ENCODE measurements at places on chromosomes 7 and 10.

DNA sequence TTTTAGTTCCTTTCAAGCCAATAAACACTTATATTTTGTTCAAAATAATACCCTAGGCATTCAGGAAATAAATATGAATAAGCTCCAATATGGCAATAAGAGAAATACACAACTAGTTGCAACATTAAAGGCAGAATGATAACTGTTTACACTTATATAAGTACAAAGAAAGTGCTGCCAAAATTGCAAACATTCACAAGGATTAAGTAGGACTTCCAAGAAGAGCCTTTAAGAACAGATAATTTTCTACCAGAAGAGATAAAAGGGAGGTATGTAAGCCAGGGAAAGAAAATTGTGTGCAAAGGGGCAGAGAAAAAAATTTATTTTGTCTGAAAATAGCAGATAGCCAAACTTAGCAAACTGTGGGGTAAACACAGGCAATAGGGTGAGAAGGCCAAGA, 83.8 kb downstream of the CTNNA3 start:
- DNase-seq = no peak

DNA sequence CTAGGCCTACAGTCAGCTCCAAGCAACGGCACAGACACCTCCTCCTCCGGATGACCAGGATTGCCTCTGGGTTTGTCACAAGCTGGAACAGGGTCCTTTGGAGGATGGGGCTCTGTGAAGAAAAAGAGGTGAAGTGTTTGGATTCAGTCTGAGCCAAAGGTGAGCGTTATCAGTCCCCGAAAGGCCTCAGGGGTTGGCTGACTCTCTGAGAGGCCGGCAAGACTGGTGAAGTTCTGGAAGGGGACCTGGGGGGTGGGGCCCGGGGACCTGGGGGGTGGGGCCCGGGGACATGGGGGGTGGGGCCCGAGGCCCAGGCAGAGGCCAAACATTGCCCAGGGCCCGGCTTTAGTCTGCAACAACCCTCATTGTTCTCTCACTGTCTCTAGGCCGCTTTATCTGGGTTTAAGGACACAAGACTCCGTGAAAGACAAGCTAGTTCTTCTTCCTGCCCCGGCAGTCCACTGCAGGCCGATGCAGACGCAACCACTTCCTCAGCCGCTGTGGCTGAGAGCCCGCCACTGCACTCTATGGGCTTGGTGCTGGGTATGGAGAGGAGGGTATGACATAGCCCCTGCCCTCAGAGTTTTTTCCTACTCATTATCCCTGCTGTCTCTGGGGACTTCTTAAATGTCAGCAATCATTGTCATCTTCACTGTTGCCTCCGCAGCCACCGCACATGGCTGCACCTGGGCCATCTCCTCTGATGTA, 27.4 kb upstream of the PSAP start:
- DNase-seq = no peak

- no peak for DNase-seq
These were observed 29.1 kb downstream of the INPP5F start for GRCh38 chr10:119754936-119755335.

- DNase-seq = no peak
These were observed 12.2 kb downstream of the PANK1 start for GRCh38 chr10:89632824-89633223.

DNA sequence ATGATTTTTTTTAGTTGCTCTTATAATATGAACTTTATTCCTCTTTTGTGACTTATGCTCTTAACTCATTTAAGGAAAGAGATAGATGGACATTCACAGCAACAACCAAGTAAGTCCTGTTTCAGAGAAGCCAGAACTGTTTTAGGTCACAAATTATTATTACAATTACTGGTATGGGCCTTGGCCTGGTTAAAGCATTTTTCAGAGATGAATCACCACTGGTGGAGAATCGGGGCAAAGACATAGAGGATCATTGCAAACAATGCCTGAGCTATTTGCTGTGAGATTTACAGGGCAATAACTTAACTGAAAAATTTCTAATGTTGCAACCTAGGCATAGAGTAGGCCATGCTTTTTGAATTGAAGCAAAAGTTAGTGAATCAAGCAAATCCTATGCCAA, 138.0 kb upstream of the YAE1 start:
- peak; percentile 46 for DNase-seq

DNA sequence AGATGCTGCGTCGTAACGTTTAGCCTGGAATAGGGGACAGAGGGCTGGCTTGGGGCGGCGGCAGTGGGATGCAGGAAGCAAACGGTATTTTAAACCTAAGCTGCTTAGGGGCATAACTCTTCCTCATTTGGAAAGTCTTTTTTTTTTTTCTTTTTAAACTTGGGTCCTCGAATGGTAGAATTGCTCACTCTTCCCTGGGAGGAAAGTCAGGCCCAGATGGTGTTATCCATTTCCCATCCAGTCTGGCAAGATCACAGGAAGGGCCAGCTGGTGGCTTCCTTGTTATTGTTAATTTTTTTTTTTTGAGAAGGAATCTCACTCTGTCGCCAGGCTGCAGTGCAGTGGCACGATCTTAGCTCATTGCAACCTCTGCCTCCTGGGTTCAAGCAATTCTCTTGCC, 56.6 kb downstream of the TMEM209 start:
- no peak for DNase-seq

- no peak for DNase-seq
These were observed 35.4 kb upstream of the CFAP46 start for GRCh38 chr10:132977807-132978206.

GRCh38 chr10:91691981-91692380, 59.1 kb upstream of the PPP1R3C start:
- DNase-seq = peak; percentile 67

DNA sequence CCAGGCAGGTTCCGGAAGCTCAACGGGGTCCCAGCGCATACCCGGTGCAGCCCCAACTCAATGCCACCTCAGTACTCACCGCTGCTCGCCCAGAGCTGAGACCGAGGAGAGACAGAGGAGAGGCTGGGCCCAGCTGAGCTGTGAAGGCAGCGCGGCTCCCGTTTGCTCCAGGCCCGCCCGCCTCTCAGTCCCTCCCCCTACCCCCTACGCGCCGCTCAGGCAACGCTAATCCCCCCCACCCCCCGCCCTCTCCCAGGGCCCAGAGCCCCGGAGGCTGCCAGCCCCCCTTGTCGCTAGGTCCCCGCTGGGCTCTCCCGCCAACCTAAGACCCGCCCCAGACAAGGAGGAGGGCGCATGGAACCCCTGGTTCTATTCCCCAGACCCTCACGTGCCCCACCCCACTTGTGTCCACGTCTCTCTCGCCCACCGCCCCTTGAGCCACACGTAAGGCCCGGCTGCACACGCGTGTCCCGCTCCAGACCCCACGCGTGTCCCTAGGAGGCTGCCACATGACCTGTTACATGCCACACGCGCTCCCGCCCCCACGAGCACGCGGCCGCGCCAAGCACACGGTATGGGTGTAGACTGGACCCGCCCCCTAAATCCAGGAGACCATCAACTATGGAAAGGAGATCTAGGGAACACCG, at the start of gene PSD:
PSD (minus strand) TSS at position 164 of the 647 bp plus-strand sequence. CDS start 1,747 bp downstream, outside the sequence.
- no peak for DNase-seq

- no peak for DNase-seq
These were observed 58.2 kb downstream of the TMEM106B start for GRCh38 chr7:12269100-12269895.

- DNase-seq = no peak
These were observed 123.7 kb downstream of the GALNT17 start for GRCh38 chr7:71255537-71256178.

- DNase-seq = no peak
These were observed 314.5 kb upstream of the SEMA3C start for GRCh38 chr7:81233208-81233940.

- no peak for DNase-seq
These were observed 152.6 kb downstream of the XPNPEP1 start for GRCh38 chr10:109770663-109771062.

GRCh38 chr10:112507988-112508387, 61.0 kb downstream of the VTI1A start:
- DNase-seq = no peak

- peak; percentile 66 for DNase-seq
These were observed 22.4 kb upstream of the GDF10 start for GRCh38 chr10:47277352-47278151.

- DNase-seq = no peak
These were observed 712 bp downstream of the ITPRIP start for GRCh38 chr10:104337521-104337984.

DNA sequence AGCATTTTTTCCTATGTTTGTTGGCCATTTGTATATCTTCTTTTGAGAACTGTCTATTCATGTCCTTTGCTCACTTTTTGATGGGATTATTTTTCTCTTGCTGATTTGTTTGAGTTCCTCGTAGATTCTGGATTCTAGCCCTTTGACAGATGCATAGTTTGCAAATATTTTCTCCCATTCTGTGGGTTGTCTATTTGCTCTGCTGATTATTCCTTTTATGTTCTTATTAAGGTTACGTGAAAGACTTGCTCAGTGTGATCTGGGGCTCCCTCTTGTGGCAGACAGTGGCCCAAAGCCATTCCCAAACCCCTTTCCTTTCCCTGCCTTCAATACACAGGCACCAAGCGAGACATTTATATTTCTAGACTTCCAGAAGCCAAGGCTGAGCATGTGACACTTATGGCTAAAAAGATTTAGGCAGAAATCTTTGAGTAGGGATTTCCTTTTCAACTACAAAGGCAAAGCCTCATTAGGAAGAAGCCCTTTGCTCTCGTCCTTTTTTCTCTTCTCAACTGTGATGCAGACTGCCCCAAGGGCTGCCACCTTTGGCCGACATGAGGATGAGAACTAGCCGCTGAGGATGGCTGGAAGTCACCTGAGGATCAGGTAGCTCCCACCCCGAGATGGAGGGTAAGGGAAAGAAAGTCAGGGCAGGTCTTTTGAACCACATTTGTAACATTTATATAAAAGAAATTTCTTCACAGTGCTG, 23.6 kb downstream of the ST8SIA6 start:
- peak; percentile 66 for DNase-seq

- peak; percentile 56 for DNase-seq
These were observed 223.6 kb downstream of the MDFIC start for GRCh38 chr7:115145512-115145911.

DNA sequence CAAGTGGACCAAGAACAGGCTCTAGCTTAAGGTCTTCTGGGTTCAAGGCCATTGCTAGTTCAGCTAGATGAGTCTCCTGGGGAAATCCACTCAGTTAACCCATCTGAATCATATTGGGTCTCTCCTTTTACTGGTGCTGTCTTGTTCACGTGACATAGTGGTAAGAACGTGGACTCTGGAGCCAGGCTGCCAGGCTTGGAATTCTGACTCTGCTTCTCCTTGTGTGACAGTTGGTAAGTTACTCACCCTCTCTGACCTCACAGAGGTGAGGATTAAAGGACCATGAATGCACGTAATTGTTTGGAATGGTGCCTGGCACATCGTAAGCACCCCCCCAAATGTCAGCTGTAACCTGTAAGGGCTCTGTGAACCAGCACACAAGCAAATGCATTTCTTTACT, 9.7 kb upstream of the CALU start:
- DNase-seq = no peak

DNA sequence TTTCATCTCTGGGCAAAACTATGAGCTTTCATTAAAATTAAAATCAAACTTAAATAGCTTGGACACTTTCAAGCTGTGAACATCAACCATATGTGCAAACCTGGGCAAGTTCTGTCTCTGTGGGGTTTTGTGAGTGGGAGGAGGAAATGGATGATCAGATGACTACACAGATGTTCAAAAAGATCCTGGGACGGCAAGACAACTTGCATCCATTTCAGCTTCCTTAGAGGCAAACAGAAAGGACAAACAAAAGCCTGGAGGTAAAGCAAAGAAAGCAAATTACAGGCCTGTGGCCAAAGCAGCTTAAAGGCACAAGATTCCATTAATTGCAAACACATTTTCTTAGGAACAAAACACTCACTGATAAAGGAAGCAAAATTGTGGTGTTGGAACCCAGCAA, 222.2 kb downstream of the NEBL start:
- no peak for DNase-seq

DNA sequence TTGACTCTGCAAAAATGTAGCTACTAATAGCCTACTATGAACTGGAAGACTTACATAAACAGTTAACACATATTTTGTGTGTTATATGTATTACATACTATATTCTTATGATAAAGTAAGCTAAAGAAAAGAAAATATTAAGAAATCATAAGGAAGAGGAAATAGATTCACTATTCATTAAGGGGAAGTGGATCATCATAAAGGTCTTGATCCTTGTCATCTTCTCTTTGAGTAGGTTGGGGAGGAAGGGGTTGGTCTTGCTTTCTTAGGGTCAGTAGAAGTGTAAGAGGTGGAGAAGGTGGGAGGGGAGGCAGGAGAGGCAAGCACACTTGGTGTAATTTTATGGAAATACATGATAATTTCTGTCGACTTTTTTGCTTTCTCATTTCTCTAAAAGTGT, 81.3 kb downstream of the NAMPT start:
- no peak for DNase-seq

- no peak for DNase-seq
These were observed 36.9 kb upstream of the STOX1 start for GRCh38 chr10:68790476-68790875.

DNA sequence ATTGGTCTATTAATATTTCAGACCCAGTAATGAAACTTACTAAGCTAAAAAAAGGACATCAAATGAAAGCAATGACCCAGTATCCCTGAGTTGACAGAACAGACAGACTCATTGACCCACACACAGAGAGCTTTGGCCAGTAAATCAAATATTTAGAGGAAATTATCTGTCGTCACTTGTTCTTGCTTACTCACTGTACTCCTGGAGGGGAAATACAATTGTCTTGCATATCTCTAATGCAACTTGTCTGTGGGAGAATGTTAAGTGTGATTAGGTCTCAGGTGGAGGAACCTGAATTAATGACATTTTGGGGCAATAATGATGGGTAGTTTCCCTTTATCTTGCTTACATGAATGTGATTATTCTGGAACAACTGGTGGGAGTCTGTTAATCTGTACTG, 80.4 kb downstream of the CUBN start:
- DNase-seq = peak; percentile 72

DNA sequence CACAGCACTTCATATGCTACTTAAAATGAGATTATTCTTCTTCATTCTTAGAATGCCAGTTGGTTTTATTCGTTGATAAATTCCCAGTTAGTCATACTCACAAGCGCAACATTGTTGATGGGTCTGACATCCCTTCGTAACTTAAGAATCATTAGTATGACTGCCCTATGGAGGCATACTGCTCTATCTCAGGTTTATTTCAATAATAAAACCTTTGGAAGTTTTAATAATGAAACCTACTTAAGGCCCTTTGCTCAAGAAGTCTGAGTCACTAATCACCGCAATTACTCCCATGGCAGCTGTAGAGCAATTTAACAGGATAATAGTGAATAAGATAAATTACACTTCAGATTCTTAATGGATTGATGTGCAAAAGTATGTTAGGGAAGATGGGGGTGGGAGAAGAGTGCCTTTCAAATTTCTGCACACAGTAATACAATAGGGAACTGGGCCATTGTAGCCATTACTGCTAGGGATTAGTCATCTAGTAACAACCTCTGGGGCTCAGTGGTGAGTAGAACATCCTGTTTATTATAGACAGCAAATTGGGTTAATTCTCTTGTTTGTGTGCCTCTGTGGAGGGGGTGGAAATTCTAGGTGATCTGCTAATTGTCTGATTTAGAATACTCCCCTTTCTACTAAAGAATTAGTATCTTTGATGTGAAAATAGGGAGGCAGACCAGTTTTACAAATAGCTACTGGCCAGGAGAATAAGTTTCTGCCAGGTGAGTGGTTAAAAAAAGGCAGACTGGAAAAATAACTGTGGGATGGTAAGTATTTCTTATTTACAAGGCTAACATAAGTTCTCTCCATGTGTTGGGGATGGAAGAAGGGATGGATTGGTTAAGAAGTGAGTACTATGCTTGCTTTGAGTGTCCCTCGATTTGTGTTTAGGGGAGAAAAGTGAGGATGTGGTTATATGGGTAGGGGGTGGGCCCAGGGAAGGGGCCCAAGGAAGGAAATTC, 74.5 kb upstream of the VKORC1L1 start:
- DNase-seq = peak; percentile 63

- DNase-seq = no peak
These were observed 220.9 kb upstream of the MKLN1 start for GRCh38 chr7:131106681-131107336.

- DNase-seq = no peak
These were observed 159.9 kb downstream of the MGMT start for GRCh38 chr10:129626796-129627435.
